ENCODE measurements at places on chromosomes 4 and X.

DNA sequence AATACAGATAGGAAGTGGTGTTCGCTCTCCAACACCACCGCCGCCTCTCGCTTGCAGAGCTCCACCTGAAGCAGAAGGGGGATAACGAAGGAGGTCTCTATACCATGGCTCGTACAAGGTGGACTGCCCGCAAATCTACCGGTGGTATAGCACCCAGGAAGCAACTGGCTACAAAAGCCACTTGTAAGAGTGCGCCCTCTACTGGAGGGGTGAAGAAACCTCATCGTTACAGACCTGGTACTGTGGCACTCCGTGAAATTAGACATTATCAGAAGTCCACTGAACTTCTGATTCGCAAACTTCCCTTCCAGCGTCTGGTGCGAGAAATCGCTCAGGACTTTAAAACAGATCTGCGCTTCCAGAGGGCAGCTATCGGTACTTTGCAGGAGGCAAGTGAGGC lies 5.2 kb upstream of the BMP15 start:
- no peak for DNase-seq

DNA sequence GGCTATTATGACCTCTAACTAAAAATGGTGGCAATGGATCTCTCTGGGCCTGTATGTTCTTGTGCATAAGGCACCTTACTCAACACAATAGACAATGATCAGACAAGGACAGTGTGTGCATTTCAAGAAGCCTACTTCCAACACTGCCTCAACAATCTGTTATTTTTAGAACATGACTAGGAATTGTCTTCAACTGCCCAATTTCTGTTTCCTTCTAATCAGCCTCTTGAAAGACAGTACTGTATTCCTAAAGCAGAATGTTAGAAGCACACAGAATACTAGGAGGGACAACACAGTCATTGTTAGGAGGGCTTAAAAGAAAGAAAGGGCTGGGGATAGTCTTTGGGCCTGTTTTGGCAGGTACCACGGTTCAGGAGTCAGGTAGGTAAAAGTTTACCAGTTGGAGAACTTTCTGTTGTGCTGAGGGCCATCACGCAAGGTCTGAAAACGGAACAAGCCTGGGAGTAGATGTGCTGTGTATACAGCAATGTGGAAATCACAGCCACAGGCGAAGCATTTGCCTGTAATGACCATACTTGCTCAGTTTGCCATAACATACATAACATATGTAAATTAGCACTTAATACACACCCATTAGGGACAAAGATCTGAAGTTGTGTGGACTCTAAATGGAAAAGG lies 100.8 kb upstream of the ATXN3L start:
- no peak for DNase-seq

DNA sequence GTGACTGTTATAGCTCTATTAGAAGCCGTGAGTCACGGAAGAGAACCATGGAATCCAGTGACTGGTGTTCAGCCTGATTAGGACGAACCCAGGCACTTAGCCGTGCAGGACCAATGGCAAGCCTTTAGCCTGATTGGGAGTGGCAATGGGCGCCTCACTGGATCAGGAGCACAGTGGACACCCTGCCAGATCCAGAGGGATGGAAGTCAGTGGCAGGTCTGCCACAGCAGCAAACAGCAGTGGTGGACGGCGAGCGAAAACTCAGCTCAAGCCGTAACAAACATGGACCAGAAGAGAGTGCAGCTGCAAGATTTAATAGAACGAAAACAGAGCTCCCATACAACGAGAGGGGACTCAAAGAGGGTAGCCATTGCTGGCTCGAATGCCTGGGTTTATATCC lies 1326.5 kb downstream of the ADGRL3 start:
- DNase-seq = no peak

- DNase-seq = no peak
Observed at GRCh38 chrX:108224218-108224617, 132.6 kb downstream of the ATG4A start.

- no peak for DNase-seq
Observed at GRCh38 chrX:15158736-15159406, 111.0 kb downstream of the ASB9 start.

Data from stimulated activated CD4-positive, alpha-beta T cell treated with anti-CD3 and anti-CD28 coated beads, Interleukin-4, amount 100 ng/mL, for 48 hours (primary cell).